H9 (cell line): ENCODE measurements at places on chromosomes 5 and 9. TPM values are rescaled to one million over a fixed set of nuclear protein-coding genes. Genes with fewer than 3 reads are reported as not detected.

- DNase-seq: no peak
These were observed 667.2 kb downstream of the TLE1 start for GRCh38 chr9:81022177-81022576.

DNA sequence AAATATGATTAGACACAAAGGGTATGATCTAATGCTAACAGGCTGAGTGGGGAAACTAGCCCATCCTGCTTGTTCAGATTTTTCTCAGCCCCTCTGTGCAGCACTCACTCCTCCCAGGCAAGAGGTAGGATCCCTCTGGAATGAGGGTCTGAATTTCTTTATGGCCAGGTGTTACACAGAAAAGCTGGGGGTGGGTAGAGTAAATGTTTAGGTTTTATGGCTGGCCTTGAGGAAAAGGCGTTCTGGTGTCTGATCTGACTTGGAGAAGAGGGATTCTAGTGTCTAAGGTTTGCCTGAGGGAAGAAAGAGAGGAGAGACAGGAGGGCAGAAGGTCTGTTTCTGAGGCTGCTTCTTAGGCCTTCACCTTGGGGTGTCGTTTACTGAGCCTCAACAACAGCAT, 97.3 kb downstream of the MUSK start:
- no peak for DNase-seq

DNA sequence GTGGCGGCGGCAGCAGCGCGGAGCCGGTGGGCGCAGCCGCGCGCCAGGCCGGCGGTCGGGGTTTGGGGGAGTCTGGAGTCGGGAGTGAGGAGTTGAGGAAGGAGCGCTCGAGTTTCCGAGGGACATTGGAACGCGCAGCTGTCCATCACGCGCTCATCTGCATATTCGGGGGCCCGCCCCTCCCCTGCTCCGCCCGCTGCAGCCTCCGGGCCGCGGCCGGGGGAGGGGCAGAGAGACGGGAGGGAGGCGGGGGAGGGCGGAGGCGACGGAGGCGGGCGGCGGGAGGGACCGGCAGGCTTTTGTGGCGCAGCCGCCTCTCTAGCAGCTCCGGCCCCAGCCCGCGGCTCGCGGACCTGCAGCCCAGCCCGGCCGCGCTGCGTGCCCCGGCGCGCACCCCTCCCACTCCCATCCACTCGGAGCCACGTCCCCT, at the start of gene IRX2:
IRX2 (minus strand) TSS at position 86 of the 430 bp plus-strand sequence. CDS start 264 bp downstream, outside the sequence.
- peak; percentile 95 for DNase-seq

GRCh38 chr9:101739311-101739710, 864 bp upstream of the GRIN3A start:
- no peak for DNase-seq

GRCh38 chr9:89562186-89562814, 42.5 kb upstream of the GADD45G start:
- no peak for DNase-seq

GRCh38 chr9:79001012-79001411, 570.8 kb upstream of the TLE4 start:
- no peak for DNase-seq

DNA sequence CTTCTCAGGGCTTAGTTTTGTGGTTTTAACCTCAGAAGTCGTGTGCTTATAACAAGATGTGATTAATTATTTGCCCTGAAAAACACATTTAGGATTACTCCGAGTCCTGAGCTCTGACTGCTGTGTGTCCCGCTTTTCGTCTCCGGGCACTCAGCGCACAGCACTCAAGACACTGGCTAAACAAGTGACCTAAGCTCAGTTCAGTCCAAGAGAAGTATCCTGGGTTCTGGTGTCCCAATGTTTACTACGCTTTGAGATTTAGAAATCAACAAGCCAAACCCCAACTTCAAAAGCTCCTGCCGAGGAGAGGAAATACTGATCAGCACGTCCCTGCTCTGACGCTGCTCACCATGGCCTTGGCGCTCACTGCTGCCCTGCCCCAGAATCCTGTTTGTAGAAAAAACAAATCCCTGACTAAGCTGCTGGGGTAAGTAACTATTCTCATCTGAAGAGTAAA, 53.2 kb downstream of the IPPK start:
- DNase-seq: peak; percentile 2

- DNase-seq: no peak
These were observed 86.1 kb downstream of the TLE4 start for GRCh38 chr9:79657891-79658290.

- no peak for DNase-seq
These were observed 111.3 kb downstream of the EGFLAM start for GRCh38 chr5:38369692-38370091.

Gene DDX4
- not detected in 2 replicates for total RNA-seq

Gene AQP7
- not detected in 2 replicates for total RNA-seq

Gene PCDHB4
- total RNA-seq: 1.3 and 1.6 TPM in 2 replicates

Gene PAPPA
- total RNA-seq: 0.17 and 0.29 TPM in 2 replicates

Gene WDR31
- 0.59 and 0.72 TPM in 2 replicates for total RNA-seq

Gene LPAR1
- total RNA-seq: 0.99 and 1.3 TPM in 2 replicates

Gene SOWAHA
- 0.20 and 0.31 TPM in 2 replicates for total RNA-seq

Gene NUTM2G
- 0.48 and 0.57 TPM in 2 replicates for total RNA-seq

Gene KCNN2
- total RNA-seq: 21.0 and 21.7 TPM in 2 replicates
